Stimulated activated CD4-positive, alpha-beta T cell treated with anti-CD3 and anti-CD28 coated beads, TNF-alpha, amount 100 ng/mL, for 24 hours (primary cell): ENCODE measurements at places on chromosomes 2 and 18.

DNA sequence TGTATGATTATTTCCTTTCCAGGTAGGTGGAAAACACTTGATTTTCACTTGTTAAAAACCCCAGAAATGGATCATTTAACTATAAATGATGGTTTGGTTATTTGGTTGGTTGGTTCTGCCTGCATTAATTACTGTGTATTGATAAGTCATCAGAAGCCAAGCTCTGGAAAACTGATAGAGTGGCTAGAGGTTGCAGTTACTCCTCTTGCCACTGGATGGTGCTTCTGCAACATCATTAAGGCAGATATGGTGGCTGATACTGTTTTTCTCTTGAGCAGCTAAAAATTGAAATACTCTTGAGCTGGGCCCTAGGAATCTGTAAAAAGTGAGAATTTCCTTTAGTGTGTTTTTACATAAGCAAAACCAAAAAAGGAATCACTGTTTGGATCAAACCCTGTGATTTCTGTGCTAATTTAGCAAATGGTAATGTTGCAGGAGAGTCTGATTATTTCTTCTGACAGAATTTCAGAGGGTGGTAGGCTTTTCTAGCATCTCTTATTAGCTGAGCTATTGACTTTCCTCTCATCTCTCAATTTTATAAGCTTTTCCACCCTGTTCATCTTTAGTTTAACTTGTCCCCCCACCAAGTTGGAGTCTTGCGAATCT lies 54.3 kb downstream of the RAB10 start:
- no peak for DNase-seq

DNA sequence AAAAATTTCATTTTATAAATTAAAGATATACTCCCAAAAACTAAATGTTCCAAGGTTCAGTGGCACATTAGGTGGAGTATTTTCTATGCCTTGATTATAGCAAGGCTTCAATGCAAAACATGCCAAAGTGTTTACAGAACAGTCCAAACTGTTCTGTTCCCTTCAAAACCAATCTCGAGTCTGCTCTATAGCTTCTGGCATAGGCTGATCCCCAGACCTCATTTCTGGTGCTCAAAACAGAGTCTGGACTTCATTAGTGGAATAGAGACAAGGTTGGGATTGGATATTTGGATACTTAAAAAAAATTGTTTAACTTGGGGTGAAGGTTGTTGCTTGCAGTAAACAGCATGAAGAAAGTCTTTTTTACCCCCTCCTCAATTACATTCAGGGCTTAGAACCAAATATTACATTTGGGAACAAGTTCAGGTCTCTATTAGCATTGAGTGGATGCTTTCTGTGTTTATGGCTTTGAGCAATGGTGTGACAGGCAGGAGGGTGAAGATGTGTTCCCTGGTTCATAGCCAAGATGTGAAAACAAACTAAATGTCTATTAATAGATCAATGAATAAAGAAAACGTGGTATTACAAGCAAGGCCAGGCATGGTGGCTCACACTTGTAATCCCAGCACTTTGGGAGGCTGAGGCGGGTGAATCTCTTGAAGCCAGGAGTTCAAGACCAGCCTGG lies 208.1 kb upstream of the RND3 start:
- no peak for DNase-seq

DNA sequence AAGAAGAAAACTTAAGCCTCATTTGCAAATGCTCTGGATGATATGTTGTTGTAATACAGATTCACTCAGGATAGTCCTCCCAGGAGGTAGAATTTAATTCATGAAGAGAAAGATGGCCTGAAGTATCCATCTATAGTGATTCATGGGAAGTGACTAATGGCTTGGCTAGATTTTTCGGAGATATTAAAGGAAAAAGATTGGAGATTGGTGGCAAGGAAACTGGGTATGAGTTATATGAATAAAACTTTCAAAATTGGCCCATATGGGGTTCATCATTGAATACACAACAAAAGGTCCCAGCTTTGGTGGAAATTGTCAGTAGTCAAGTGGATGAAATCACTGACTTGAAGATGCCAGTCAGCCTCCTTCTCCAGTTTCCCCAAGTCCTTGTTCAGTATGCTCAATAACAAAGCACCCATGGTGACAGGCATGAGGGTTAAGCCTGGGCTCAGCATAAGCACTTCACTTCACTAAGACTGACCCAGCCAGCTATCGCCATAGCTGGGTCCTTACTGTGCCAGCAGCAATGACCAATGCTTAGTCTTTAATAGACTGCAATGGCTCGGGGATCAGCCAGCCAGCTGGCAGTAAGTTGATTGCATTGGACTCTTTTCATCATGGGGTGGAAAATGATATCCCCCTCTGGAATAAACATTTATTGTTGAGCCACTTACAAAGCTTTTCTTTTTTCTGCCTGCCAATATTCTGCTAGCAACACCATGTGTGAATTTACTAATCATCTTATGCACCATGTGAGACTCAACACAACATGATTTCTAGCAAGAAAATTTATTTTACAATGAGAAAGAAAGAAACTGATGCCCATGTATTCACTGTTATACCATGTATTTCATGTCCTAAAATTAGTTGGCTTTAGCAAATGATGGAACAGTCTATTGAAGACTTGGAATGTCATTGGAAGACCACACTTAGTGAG lies 176.6 kb upstream of the TACR1 start:
- DNase-seq, result no peak

DNA sequence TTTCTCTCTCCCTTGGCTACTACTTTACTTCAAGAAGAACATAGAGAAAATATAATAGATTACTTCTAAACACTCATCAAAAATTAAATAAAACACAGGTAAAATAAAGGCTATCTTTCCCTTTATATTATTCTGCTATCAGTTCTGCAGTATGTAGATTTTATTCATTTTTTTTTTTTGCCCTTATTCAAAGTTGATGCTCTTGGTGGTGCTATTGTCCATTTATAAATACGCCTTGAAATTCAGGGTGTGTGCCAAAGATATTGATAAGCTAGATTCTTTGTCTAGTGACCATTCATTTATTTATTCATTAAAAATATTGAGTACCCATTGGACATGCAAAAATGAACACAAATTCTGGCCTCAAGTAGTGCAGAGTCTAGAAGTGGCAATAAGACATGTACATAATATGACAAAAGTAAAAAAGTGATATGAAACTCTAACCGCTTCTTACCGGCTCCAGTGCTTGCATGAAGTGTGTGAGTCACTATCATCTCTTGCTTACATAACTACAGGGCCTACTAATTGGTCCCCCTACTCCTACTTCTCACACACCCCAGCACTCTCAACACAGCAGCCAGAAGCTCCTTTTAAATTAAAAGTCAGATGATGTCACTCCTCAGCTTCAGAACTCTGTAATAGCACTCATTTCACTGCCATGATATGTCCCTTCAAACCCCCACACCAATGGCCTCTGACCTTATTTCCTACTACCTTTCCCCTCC lies 208.3 kb upstream of the FANCL start:
- no peak for DNase-seq

DNA sequence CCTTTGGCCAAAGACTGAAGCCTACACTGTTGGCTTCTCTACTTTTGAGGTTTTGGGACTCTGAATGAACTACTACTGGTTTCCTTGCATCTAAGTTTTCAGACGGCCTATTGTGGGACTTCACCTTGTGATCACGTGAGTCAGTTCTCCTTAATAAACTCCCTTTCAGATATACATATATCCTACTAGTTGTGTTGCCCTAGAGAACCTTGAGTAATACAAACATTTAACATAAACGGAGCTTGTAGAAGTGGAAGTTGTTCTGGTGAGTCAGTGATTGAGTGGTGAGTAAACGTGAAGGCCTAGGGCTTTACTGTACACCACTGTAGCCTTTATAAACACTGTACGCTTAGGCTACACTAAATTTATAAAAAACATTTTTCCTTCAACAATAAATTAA lies 107.2 kb upstream of the CDH2 start:
- DNase-seq, result no peak

GRCh38 chr2:231960810-231961348 lies 634 bp upstream of the DIS3L2 start:
- DNase-seq, result no peak

GRCh38 chr2:213265679-213266078 lies 18.6 kb upstream of the SPAG16 start:
- DNase-seq, result no peak
